Activated B cell treated with CpG ODN at 0.5 μM for 24 hours (primary cell): ENCODE measurements at places on chromosomes 12 and 14. TPM values are rescaled to one million over a fixed set of nuclear protein-coding genes. Genes with fewer than 3 reads are reported as not detected.

DNA sequence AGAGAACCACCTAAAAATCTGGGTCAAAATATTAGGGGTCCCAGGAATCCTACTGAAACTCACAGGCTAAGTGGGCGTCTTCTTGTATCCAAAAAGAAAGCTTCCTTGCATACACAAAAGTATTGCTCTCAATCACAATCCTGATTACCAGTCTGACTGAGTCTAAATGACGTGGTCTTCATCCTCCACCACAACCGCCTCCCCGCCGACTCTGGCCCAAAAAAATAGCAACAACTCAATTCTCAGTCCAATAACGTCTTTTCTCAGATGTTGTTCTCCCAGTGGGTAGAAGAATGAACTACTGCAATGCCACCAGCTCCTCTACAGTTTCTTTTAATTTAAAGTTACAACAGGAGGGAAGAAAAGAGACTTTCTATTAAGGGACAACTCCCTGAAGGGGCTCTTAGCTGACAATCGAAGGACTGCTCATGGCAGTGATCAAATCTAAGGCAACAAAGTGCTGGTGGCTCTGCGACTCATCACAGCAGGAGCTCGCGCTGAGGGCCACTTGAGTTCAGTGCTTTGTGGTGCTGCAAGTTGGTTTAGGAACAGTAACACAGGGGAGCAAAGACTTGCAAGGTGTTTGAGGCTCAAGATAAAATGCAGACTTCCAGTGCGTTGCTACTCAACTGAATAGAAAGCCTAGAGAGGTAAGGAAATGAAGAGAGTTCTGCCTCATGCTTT is 394.1 kb downstream of the BCAT1 start:
- no peak for DNase-seq
- H3K27ac ChIP-seq, result no peak overlapping the region
- H3K4me1 ChIP-seq, result peaks cover 6% of the 10 kb centered on the region
- no peaks in the 10 kb centered on the region for H3K36me3 ChIP-seq

DNA sequence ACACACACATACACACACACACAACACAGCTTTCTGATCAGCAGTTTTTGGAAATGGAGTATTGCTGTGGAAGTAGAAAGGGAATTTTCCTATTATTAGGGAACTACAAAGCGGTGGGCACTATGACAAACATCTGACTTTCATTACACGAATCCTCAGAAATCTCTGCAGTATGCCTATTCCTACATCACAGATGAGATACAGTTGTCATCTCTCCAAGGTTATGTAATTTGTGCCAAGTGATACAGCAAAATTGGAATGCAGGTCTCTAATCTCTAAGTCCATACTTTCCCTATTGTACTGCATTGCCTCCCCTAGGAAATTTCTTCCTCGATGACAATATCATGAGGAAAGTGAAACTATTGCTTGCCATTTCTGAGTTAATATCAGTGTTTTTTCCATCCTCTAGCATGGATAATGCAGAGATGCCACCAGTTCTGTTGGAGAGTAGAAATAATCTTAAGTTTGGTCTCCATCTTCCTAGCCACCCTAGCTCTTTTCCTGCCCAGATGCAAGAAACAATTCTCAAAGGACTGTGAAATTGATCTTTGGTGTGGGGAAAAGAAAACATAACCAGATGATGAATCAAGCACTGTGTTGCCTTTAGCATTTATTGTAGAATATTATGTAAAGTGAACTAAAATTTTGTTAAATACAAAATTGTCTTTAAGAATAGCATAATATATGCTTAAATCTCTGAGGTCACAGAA is 94.7 kb downstream of the ERGIC2 start:
- no peaks in the 10 kb centered on the region for H3K27me3 ChIP-seq
- no peaks in the 10 kb centered on the region for H3K36me3 ChIP-seq
- no peak overlapping the region for H3K4me3 ChIP-seq
- H3K27ac ChIP-seq, result no peak overlapping the region
- no peak for DNase-seq
- no peaks in the 10 kb centered on the region for H3K4me1 ChIP-seq

GRCh38 chr12:46242569-46242968 is 26.3 kb downstream of the SLC38A1 start:
- DNase-seq, result no peak
- H3K27ac ChIP-seq, result no peak overlapping the region
- H3K4me1 ChIP-seq, result peaks cover 82% of the 10 kb centered on the region
- peaks cover 94% of the 10 kb centered on the region for H3K36me3 ChIP-seq
- no peak overlapping the region for H3K4me3 ChIP-seq

DNA sequence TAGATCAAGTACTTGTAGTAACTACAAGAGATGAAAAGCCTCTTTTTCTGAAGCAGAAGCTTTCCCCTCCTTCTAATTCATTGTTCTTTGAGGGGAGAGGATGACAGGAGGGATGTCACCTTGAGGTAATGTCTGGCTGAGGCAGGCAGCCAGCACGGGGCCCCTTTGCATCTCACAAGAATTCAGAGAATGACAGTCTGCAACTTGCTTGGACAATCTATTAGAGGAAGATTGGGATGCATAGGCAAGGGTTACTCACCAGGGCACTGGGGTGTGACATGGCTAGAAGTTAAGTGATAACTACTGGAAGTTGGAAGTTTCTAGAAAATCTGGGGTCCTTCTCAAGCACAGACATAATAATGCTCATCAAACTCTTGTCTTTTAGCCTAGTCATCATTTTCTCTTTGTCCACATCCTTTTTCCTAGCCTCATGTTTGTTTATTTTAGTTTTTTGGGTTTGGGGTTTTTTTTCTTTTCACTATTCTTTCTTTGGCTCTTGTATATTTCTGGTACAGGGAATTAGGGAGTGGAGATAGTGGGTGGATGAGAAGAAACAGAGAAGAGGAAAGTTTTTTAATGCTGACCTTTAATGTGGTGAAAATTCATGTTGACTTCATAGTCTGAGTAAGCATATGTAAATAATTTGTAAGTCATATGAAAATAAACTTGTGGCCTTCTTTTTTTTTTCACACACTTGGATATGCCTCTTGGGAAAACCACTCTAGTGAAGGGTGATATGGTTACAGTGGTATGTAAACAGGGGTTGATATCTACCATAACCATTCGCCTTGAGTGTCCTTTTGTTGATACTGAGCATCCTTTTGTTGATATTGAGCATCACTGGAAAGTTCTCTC is 55.1 kb downstream of the TTLL5 start:
- H3K27me3 ChIP-seq, result no peaks in the 10 kb centered on the region
- H3K4me3 ChIP-seq, result no peak overlapping the region

DNA sequence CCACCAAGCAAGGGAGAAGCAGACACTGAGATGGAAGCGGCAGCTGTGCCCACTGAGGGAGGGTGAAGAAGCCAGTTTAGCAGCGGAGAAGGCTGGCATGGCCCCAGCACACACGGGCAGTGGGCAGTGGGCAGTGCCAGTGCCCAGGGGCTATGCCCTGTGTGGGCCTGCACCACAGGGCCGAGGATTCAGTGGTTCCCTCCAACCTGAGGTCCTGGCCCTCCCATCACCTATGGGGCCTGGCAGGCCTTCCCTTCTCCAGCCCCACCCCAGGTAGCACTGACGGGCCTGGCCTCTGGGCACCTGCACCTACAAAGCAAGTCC is 81.1 kb downstream of the ITPK1 start:
- H3K36me3 ChIP-seq, result peaks cover 3% of the 10 kb centered on the region
- H3K4me1 ChIP-seq, result peaks cover 59% of the 10 kb centered on the region
- peak overlapping the region; percentile 82 for H3K27ac ChIP-seq
- H3K4me3 ChIP-seq, result no peak overlapping the region
- H3K27me3 ChIP-seq, result no peaks in the 10 kb centered on the region

- H3K4me3 ChIP-seq, result no peak overlapping the region
- no peak for DNase-seq
- H3K27me3 ChIP-seq, result no peaks in the 10 kb centered on the region
- H3K4me1 ChIP-seq, result peaks cover 26% of the 10 kb centered on the region
Measured at GRCh38 chr12:67621926-67622325, 26.6 kb upstream of the DYRK2 start.

- no peaks in the 10 kb centered on the region for H3K4me1 ChIP-seq
- DNase-seq, result no peak
- H3K4me3 ChIP-seq, result no peak overlapping the region
Measured at GRCh38 chr14:80477388-80478160, 266.3 kb upstream of the DIO2 start.

DNA sequence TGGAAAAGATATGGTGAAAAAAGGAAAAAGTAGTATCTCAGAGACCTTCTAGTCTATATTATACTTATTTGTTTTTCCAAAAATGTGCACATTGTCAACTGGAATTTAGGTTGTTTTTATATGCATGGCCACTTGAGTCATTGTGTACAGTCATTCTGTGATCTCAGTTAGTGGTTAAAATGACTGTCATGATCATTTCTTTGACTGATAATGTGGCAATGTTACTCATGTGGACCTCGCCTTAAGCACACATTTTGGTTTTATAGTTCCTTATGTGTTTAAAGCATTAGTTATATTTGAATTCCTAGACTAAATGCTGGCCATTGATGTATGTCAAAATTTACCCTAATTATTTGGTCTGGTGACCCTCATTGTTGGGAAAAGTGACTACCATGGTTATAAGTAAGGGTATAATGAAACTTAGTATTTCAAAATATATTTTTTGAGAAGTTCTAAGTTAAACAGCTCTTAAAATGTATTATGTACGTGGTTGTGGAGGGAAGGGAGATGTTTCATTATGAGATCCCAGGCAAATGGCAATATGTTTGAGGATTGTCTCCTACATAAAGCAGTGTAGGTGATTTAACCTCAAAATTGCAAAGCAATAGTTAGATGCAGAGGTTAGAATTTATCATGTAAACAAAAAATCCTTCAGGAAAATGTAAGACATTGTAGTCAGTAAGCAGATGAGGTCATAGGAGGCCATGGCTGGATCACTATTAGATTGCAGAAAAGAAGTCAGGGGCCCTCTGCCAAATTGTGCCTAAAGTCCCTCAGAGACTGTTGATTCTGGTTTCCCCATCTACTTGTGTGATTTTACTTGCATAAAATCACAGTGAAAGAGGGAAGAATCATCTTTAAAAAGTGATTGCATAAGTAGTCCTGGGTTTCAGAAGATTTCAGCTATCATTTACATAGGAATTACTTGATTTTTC is 17.5 kb downstream of the PNMA1 start:
- peak overlapping the region; percentile 78 for H3K27ac ChIP-seq
- H3K4me1 ChIP-seq, result peaks cover 11% of the 10 kb centered on the region
- H3K36me3 ChIP-seq, result no peaks in the 10 kb centered on the region
- peak overlapping the region; percentile 6 for H3K4me3 ChIP-seq

GRCh38 chr12:56723889-56724700 is 1.0 kb downstream of the NACA start:
- H3K27me3 ChIP-seq, result no peaks in the 10 kb centered on the region
- H3K4me1 ChIP-seq, result peaks cover 63% of the 10 kb centered on the region
- H3K36me3 ChIP-seq, result peaks cover 60% of the 10 kb centered on the region
- DNase-seq, result no peak

- H3K36me3 ChIP-seq, result no peaks in the 10 kb centered on the region
- H3K27ac ChIP-seq, result no peak overlapping the region
- H3K27me3 ChIP-seq, result no peaks in the 10 kb centered on the region
Measured at GRCh38 chr12:78260976-78261375, 430.3 kb downstream of the NAV3 start.

GRCh38 chr12:101992091-101992490 is 69.7 kb downstream of the WASHC3 start:
- H3K4me1 ChIP-seq, result no peaks in the 10 kb centered on the region
- H3K27ac ChIP-seq, result no peak overlapping the region
- no peak for DNase-seq
- no peaks in the 10 kb centered on the region for H3K36me3 ChIP-seq
- no peak overlapping the region for H3K4me3 ChIP-seq
- peaks cover 3% of the 10 kb centered on the region for H3K27me3 ChIP-seq

The TSHR gene
- 0.17 TPM in 1 of 2 replicates, not detected in the other for total RNA-seq

The RFX4 gene
- not detected in 2 replicates for total RNA-seq

The DGKA gene
- 86.8 and 95.9 TPM in 2 replicates for total RNA-seq

The LTB4R gene
- total RNA-seq, result 8.2 and 8.6 TPM in 2 replicates

The INHBC gene
- total RNA-seq, result 0.10 TPM in 1 of 2 replicates, not detected in the other

The ESPL1 gene
- total RNA-seq, result 6.2 and 8.2 TPM in 2 replicates

The SOAT2 gene
- not detected in 2 replicates for total RNA-seq
